CD4-positive, alpha-beta T cell (primary cell): ENCODE measurements at places on chromosomes 2 and 18.

DNA sequence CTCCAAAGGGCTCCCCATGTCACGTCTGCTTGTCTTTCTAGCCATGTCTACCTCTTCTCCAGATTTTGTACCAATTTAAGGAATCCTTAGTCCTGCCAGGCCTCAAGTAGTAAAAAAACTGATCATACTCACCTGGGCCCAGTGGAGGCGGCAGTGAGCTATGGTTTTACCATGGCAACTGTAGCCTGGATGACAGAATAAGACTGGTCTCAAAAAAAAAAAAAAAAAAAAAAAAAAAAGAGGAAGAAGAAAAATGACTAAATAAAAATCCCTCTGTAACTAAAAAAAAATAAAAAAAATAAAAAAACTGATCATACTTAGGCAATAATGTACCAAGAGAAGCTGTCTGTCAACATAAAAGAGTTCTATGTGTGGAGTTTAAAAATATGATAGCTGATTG lies 221.6 kb downstream of the NR4A2 start:
- DNase-seq: no peak

- DNase-seq: no peak
Observed at GRCh38 chr2:122210065-122210464, 454.6 kb downstream of the TSN start.

GRCh38 chr18:74508366-74508765 lies 12.2 kb downstream of the CNDP2 start:
- no peak for DNase-seq

DNA sequence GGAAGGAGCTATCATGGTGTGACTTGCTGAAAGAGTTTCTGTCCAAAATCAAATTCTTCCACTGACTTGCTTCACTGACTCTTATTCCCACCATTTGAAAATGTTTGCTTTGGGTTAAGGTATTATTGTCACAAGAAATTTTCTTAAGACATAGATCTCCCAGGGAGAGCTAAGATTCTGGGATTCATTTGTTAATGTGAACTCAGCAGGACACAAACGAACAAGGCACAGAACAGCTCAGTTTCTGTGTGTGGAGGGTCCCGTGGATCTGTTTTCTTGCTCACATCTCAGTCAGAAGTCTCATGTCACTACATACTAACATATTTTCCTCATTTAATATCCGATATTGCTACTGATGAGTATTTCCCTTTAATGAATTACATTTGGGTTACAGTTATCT lies 8.2 kb upstream of the HNRNPA3 start:
- DNase-seq: no peak

DNA sequence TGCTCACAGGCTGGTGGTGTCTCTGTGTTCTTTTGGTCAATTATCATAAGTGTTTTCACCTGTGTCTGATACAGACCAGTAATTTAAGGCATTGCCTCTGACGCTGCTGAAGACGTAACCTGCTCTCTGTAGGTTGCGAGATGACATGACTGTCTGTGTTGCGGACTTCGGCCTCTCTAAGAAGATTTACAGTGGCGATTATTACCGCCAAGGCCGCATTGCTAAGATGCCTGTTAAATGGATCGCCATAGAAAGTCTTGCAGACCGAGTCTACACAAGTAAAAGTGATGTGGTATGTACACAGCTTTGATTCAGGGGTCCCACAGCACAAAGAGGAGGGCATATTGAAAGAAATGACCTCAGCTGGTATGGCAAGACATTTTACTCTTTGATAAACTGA lies 33.8 kb upstream of the TMEM87B start:
- DNase-seq: no peak

GRCh38 chr2:75561566-75562512 lies 1.1 kb upstream of the EVA1A start:
- DNase-seq: no peak

DNA sequence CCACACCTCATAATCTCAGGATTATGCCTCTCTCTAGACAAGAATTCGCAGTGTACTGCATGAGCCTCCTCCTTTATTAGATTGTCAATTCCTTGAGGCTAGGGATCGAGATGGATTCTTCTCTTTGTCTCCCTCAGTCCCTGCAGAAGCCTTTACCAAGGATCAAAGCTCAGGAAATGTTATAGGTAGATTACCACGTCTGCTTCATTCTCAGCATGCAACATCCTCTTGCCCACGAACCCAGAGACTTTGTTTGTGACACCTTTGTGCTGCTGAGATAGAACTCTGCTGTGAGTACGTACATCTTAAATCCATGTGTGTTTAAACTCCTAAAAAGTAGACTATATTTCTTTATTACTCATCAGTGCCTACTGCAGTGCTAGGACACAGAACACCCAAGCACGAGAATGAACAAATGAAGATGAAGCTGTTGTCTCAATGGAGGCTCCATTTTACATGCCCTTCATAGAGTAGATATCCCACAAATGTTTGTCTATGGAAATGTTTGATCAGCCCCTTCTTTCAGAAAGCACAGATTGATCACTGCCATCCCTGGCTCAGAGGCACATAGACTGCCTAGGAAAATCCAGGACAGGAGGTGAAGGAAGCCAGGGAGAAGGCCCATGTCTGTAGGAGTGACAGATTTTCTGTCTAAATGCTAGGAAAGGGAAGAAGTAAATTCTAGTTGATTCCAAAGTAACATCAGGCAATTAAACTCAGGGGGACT lies 98.8 kb upstream of the KLHL29 start:
- DNase-seq: no peak

GRCh38 chr18:8744656-8745055 lies 39.3 kb downstream of the MTCL1 start:
- DNase-seq: no peak

GRCh38 chr18:25136416-25137196 lies 215.4 kb downstream of the ZNF521 start:
- no peak for DNase-seq

DNA sequence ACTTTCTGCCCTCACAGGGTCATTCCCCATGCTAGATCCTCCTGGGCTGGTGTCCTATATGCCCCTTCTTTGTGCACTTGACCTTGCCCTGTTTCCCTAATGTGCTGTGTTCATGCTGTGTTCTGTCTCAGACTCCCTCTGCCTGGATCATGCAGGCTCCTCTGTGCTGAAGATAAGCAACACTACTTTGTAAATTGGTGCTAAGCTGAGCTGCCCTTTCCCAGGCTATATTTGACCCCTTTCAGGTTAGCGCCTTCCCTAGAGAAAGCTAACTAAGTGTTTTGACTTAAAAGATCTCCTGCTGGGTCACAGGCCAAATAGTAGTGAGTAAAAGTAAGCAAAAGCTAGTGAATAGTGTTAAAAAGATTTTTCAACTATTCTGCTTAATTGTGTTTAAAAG lies 257.2 kb upstream of the RGPD4 start:
- no peak for DNase-seq

DNA sequence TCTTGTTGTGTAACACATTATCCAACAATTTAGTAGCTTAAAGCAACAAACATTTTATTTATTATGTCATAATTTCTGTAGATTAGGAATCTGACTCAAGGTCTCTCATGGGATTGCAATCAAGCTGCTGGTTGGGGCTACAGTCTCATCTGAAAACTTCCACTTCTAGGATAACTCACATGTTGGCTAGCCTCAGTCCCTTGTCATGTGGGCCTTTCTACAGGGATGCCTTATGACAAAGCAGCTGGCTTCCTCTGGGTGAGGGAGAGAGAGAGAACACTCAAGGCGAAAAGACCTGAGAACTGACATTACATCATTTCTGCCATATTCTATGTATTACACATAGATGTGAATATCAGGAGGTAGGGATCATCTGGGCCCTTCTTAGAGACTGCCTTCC lies 317.9 kb upstream of the VRK2 start:
- no peak for DNase-seq
